Right cardiac atrium (tissue), 5 donors: ENCODE measurements at places on chromosomes 7 and 10. TPM values are rescaled to one million over a fixed set of nuclear protein-coding genes. Genes with fewer than 3 reads are reported as not detected.

The CDNF gene
- 1.9 TPM for total RNA-seq

The AGAP9 gene
- total RNA-seq = 3.4 TPM

The HECTD2 gene
- total RNA-seq = 9.5 TPM

The MYL7 gene
- 14,937 TPM for total RNA-seq

The ADAM12 gene
- 1.4 TPM for total RNA-seq

The COL13A1 gene
- total RNA-seq = 8.5 TPM

The STEAP2 gene
- total RNA-seq = 29.9 TPM

The NPFFR1 gene
- not detected for total RNA-seq

The ANKRD2 gene
- 16.6 TPM for total RNA-seq

The ASAH2B gene
- 4.4 TPM for total RNA-seq

The IQUB gene
- total RNA-seq = 0.79 TPM

The RTKN2 gene
- 0.19 TPM for total RNA-seq

The GNAI1 gene
- total RNA-seq = 10.0 TPM

DNA sequence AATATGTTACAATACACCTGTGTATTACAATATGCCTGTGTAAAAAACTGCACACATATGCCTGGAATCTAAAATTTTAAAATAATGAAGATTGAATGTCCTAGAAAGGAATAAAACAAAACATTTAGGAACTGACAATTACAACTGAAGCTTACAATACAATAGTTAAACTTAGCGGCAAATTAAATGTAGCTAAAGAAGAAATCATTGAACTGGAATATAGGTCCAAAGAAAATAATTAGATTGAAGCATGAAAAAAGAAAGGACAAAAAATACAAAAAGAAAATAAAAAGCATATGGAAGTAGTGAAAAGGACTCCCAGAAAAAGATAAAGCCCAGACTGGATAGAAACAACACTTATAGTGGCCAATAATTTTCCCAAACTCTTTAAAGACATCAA lies 38.4 kb downstream of the NPSR1 start:
- DNase-seq = no peak

DNA sequence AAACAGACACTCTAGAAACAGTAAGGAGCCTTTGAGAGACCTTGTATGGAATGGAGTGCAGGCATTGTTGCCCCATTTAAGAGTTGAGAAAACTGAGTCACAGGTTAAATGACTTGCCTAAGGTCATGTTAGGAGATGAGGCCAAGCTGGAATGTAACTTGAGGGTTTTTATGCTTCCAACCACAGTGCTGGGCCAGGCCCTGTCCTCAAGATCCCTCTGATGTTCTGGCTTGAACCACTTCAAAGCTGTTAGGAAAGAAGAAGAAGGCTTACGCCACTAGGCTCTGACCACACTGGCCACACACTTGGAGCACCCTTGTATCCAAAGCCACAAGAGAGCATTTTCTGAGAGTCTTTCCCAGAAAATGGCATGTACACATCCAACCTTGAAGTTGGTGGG lies 42.7 kb downstream of the PLAU start:
- no peak for DNase-seq

- no peak for DNase-seq
Observed at GRCh38 chr7:26657686-26658388, 206.6 kb downstream of the SKAP2 start.

DNA sequence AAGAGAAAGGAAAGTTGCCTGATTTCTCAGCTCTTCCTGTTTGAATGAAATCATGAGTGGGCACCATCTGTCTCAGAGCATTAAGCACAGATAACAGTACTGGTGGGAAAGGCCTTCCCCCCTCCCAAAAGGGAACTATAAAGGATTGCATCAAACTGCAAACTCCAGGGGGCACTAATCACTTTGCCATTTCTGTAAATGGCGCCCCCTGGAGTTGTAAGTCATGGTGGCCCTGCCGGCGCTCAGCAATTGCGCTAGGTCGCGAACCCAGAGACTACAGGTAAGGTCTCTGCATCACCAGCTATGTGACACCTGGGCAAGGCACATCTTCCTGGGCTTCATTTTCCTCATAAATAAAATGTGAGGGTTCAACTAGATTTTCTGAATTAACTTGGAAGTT lies 11.1 kb downstream of the LRRC4 start:
- DNase-seq = no peak

GRCh38 chr7:2355705-2356008 lies 1.0 kb downstream of the EIF3B start:
- no peak for DNase-seq

DNA sequence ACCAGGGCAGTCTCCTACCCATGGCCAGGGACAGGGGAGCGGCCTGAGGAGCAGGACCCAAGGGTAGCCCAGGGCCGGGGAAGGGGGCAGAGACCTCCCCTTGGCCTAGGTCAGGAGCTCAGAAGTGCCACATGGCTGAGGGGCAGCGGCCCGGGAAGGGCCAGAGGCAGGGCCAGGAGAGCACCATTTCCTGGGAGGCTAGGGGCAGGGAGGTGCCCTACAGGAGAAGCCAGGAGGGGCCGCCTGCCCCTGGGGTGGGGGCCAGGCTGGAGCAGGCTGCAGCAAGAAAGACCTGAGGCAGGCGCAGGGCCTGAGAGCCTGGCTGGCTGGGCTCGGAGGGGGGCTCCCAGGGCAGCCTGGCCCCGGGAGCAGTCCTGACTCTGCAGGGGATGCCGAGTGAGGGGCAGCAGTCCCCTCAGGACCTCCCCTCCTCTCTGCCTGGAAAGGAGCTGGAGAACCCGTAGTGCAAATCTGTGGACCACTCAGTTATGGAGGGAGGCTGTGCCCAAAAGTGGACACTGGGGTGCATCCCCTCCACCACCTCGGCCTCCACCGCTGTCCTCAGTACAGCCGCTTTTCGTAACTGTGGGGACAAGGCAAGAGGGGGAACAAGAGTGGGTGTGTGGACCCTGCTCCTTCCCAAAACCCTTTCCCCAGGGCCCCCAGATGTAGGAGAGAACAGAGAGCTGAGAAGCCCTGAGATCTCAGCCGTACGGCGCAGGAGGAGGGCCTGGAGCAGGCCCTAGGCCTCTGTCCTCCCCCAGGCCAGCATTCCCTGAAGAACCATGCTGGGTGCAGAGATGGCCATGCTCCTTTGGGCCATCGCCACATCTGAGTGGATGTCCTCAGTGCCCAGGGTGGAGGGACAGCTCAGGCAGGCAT lies 17.1 kb downstream of the IMPDH1 start:
- DNase-seq = no peak

DNA sequence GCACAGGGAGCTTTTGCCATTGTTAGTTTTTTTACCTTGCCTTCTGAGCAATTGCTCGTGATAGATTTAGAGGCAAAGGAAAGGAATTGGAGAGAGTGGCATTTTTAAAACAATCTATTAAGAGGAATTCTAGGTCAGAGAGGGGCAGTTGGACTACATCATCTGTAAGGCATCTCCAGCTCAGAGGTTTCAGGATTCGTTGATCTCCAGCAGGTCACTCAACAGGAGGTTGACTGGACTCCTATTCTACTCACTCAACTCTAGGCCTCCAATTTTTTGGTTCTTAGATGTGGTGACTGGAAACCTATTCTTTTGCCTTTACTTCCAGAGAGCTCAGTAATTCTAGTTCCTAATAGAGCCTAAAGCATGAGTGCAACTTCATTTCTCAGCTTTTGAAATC lies 42.8 kb downstream of the TBXAS1 start:
- no peak for DNase-seq

DNA sequence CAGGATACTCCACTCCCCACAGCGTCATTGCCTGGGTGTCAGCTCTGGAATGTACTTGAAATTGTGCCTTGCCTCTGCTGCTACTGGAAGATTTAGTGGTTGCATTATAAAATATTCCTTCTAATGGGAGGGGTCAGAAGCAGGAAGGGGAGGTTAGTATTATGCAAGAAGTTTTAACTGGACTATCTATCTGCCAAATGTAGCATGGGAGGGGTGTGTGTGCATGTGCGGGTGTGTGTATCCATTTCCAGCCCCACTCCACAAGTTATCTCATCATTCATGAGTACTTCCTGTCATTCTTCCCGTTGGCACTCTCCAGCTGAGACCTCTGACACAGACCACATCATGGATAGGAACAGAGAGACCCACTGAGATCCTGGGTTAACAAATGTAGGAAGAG lies 13.4 kb downstream of the MBL2 start:
- no peak for DNase-seq

- DNase-seq = no peak
Observed at GRCh38 chr7:96959135-96959534, 46.2 kb upstream of the DLX6 start.

DNA sequence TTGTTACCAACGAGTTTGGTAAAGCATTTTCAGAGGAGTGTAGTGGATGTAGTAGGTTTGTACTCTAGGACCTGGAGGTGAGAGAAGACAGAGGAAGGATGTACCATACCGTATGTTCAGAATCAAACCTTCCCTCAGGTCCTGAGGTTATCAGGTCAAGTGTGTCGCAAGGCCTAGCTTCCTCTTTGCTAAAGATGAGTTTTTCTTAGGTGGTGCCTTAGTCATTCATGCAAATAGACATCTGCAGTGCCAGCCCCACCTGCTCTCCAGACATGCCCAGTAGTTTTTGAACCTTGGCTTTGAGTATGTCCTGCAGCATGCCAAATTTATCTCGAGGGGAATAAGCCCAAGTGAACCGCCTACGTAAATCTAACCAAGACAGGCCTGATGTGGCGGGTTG lies 71.3 kb downstream of the HDAC9 start:
- DNase-seq = no peak

- no peak for DNase-seq
Observed at GRCh38 chr10:49610114-49610457, at the start of gene SLC18A3. TSS of gene SLC18A3 (plus strand) at chr10:49610310. CDS start at chr10:49610741, 431 bp downstream.

DNA sequence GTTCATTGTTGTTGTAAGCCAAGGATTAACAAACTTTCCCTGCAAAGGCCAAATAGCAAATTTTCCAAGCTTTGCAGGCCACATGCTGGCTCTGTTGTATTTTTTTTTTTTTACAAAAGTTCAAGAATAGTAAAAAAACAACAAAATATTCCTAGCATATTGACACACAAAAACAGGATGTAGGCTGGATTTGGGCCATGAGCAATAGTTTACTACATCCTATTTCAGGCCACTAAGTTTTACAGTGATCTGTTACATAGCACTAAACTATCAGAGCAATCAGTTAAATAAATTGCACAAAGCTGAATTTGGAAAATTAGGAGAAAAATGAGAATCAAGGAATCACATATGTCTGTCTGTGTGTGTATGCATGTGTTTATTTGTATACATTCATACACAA lies 491.8 kb upstream of the GHITM start:
- no peak for DNase-seq

DNA sequence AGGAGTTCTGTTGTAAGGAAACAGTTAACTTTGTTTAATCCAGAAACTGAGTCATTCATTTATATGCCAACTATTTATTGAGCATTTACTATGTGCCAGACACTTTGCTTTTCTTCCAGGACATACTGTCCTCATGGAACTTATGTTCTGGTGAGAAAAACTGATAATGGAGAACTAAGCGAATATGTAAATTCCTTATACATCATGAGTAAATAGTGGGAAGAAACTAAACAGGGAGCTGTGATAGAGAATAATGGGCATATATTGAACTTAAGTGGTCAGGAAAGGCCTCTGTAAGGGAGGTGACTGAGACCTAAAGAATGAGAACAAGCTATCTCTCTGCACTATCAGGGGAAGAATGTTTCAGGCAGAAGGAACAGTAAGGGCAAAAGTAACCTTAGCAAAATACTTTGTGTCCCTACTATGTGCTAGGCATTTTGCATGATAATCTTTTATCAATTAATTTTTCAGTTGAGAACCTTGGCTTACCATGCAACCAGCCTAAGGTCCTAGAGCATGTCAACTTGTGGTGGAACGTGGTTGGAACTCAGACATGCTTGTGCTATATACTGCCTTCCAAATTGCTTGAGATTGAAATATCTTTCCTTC lies 45.4 kb downstream of the ST7 start:
- no peak for DNase-seq

DNA sequence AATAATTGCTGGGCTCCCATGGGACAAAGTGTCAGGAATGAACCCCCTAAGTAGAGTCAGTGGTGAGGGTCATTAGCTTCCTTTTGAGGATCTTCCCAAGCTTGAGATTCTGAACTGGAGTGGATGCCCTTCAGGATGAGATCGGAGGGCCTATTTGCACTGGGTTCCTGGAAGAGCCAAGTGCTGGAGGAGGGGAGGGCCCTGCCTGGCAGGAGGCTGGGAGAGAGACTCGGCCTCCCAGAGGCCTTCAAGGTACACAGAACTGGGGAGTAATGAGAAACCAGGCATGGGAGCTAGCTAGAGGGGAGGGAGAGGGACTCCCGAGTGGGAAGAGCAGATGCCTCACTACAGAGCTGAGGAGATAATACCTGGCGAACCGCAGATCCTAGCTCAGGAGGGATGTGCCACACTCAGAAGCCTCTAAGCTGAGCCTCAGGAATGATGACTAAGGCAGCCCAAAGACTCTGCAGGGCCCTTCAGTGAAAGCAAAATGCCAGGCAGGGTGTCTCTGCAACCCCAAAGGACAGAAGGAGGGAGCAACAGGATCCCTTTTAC lies 9.4 kb downstream of the PDAP1 start:
- DNase-seq = no peak

DNA sequence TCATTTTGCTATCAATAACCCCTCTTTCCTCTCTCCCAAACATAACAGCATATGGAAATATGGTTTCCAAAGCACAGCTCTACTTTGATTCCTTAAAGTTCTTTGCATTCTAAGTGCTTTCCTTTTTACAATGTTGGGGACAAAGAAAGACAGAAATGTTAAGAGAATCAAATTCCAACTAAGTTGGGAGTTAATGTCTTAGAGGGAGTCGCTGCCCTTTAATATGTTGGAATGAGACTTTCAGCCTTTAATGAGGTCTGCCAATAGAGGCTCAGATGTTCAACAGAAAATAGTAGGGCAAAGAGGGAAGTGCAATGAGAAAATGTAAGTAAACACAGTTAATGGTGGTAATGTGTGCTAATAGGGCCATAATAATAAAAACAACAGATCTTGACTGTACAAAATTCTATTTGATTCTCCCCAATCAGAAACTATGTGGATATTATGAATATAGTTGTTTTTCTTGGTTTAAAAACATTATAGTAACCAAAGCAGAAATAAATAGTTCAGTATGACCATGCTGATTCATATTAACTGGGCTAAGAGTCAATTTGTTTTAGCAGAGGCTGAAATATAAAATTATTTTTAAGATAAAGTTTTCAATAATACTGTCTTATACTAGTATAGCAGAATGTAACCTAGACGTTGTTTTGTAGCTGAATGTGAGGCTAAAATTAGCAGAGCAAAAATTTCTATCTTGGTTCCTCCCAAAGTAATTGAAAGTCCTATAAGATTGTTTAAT lies 10.3 kb downstream of the HYCC1 start:
- no peak for DNase-seq

- no peak for DNase-seq
Observed at GRCh38 chr10:119003572-119004289, 25.8 kb upstream of the NANOS1 start.

DNA sequence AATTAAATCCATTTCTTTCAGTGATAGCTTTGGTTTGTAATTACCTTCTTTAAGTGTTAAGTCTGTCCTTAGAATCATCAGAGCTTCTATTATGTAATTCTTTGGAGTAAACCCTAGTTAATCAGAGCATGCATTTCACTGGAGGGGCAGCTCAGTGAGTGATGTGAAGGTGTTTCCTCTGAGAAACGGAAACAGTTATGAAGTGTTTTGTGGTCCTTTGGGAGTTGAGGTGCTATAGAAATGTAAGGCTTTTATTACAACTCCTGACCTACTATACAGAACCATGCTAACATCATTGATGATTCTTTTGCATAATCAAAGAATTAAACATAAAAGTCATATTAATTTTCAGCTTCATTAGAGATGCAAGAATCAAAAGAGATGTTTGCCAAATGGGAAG lies 141.5 kb downstream of the EXOC4 start:
- no peak for DNase-seq
